ENCODE measurements at places on chromosomes 1 and 21. TPM values are rescaled to one million over a fixed set of nuclear protein-coding genes. Genes with fewer than 3 reads are reported as not detected.

Gene FOXD2
- 2.2 TPM for total RNA-seq

Gene PLD5
- total RNA-seq, result not detected

Gene C8A
- not detected for total RNA-seq

Gene ETV3L
- total RNA-seq, result not detected

Gene ASAP3
- total RNA-seq, result 67.4 TPM

Gene ATP1A4
- total RNA-seq, result not detected

Gene COL6A1
- 5,608 TPM for total RNA-seq

Gene SAMD13
- total RNA-seq, result 1.2 TPM

Measured in pericardium fibroblast (primary cell).